ENCODE measurements at places on chromosomes 4 and X.

- no peak for DNase-seq
Measured at GRCh38 chr4:67604029-67604381, 45.5 kb downstream of the STAP1 start.

- DNase-seq = no peak
Measured at GRCh38 chr4:150224896-150225591, 146.8 kb downstream of the DCLK2 start.

DNA sequence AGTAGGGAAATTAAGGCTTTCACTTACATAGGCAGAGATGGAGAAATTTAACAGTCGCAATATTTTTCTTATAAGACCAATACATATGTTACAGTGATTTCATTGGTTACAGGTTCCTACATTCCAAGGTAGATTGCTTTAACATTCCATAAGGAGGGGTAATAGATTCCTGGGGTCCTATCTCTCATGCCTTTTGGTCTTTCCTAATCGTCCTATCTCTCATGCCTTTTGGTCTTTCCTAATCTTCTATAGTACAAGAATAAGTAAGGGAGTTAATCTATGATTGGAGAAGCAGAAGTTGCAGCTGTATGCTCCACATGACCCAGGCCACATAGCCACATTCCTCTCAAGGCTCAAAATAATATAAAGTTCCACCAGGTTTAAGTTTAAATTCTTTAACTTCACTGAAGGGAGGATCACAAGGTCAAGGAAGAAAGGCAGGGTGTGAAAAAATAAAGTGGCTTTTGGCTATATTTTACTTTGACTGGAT lies 285.0 kb upstream of the BOD1L1 start:
- no peak for DNase-seq

- no peak for DNase-seq
Measured at GRCh38 chr4:21377046-21377445, 571.5 kb downstream of the KCNIP4 start.
